Esophagus squamous epithelium (tissue), 5 donors: ENCODE measurements at places on chromosomes 2 and 18.

DNA sequence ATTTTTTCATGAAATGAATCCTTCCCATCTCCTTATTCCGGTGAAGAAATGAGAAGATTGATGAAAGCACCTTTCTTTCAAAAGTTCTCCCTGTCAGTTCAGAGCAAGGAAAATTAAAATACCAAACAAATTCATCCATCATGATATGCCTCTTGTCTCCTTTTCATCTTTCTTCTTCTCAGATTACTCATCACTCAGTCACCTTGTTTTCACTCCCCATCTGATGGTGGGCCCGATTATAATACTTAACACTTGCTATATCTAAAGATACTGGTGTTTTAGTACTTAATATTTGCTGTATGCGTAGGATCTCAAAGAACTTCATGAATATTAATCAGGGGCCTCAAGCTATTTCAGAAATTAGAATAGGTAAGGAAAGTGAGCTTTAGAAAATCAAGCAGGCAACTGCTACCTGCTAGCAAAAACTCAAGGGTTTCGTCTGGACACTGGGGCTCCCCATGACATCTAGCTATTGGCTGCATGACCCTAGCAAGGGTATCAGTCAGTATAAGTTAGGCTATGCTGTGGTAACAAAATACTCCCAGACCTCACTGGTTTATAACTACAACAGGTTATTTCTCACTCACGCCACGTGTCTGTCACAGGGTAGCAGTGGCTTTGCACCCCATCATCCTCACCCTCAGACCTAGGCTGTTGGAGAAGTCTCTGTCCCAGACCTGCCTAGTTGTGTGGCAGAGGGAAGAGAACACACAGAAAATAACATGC, 39.0 kb upstream of the RNF152 start:
- no peak for DNase-seq

DNA sequence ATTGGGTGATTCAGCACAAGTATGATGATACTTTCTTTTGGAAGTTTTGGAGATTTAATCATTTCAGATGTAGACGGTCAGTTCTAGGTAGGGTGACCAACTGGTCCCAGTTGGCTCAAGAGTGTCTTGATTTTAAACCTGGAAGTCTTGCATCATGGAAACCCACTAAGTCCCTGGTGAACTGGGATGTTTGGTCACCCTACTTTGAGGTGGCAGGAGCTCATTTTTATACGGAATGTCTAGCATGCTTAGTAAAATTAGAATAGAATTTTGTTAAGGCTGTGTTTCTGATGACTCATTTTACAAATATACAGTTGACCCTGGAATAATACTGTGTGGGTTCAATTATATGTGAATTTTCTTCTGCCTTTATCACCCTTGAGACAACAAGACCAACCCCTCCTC, 61.5 kb upstream of the DOCK10 start:
- DNase-seq, result no peak

DNA sequence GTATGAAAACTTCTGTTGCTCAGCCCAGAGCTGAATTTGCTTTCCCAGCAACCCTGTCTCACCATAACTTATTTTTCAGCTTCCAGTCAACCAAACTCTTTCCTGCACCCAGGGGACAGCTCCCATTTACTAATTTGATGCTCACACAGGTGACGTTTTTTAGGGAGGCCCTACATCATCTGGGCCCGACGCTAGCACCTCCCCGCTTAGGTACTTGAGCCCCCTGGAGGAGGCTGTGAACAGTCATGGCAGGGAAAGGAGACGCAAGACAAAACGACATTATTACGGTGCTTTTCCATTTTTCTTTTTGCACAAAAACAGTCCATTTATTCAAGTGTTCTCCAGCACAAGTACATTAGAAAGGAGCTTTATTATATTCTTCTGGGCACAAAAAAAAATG, 59.2 kb upstream of the POMC start:
- DNase-seq, result no peak

DNA sequence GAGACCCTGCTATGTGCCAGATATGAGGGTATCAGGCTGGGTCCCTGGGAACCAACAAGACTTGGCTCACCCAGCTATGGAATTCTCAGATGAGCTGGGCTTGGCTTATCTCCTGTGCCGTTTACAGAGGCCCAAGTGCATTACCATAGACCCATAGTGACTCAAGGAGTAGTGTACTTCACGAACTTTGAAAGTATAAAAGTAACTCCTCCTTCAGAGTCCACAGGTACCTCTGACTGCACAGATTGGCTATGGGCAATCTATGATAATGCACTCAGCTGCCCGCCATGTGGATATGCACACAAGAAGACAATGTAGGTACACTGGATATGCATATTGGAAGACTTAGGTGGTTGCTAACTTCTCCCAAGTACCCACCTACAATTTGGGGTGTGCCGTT, 78.4 kb downstream of the QPCT start:
- DNase-seq, result no peak

- DNase-seq, result no peak
Observed at GRCh38 chr2:65479524-65479923, 47.1 kb upstream of the SPRED2 start.

DNA sequence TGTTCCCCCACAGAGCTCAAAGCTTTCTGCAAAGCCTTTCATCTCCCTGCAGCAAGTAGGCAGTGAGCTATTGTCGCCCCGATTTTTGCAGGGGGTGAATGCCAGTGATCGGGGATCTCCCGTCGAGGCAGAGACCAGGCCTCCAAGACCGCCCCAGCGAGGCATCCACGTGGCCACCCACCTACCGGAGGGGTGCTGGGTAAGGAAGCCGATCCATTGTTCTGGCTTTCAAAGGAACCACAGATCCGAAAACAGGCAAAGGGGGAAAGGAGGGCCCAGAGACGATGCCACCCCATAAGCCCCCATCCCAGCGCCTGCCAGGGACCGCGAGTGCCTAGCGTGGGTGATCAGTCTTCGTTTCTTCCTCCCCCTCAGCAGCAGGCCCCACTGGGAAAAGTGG, 2.4 kb downstream of the ADRA2B start:
- no peak for DNase-seq

GRCh38 chr2:6877402-6878304, at the start of gene RSAD2:
Gene RSAD2, plus strand, starts transcription at chr2:6877777. Its CDS starts 24 bp downstream, at chr2:6877801.
- no peak for DNase-seq

DNA sequence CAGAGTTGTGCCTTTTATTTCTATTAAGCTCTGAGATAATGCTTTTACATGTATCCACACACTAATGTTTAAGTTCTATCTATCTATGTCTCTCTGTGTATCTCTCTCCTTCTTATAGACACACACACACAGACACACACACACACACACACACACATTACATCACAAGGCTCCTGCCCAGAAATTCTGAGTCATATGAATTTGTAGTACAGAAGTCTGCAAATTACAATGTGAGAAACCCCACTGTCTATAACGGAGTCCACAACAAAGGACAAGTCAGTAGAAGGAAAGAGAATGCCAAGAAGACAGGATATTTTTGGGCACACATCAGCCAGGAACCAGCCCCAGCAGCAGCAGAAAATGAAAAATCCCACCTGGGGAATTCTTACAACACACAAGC, 142.4 kb downstream of the EN1 start:
- no peak for DNase-seq

DNA sequence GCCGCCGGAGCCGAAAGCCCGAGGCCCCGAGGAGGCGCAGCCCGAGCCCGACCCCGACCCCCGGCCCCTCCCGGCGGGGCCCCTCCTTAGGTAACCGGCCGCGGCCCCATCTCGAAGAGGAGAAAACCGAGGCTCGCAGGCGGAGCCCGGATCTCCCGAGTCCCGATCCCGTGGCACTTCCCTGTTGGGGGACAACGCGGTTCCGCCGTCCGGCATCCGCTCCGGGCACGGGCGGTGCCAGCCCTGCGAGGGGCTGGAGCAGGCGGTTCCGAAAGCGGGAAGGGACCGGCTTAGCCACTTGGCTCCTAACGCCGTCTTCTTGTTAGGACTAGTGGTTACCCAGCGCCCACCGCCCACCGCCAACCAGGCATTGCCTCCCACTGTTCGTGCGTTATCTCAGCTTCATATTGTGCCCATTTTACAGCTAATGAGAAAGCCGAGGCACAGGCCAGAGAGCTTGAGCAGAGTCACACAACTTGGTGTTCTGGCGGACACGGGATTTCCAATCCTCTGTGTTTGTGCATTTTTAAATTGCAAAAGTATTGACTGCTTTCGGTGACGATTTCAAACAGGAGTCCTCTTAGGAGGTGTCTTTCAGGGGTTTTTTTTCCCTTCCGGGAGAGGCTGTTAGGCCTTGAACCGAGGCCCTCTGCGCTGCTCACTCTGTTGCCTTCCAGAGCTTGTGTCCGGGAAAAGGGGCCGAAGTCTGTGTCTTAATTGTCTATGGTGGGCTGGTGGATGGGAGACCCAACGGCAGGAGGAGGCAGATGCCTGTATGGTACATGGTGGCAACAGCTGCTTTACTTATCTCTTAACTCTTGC, 562 bp downstream of the CENPA start:
- DNase-seq, result no peak

DNA sequence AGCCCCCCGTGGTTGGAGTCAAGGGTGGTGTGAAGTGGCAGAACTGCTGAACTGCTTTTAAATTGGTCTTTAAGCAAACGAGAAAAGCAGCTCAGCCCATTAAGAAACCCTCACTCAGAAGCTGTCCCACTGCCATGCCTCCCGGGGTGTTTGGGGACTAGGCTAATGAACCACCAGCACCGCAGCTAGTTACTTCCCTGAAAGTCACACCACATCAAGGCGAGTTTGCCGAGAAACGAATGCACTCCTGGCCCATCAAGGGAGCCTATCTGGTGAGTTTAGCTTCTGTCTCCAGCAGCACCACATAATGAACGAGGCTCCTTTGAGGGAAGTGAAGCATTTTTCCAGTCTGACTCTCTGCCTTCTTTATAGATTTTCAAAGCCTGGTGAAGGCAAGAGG, 14.6 kb upstream of the ALK start:
- DNase-seq, result no peak

DNA sequence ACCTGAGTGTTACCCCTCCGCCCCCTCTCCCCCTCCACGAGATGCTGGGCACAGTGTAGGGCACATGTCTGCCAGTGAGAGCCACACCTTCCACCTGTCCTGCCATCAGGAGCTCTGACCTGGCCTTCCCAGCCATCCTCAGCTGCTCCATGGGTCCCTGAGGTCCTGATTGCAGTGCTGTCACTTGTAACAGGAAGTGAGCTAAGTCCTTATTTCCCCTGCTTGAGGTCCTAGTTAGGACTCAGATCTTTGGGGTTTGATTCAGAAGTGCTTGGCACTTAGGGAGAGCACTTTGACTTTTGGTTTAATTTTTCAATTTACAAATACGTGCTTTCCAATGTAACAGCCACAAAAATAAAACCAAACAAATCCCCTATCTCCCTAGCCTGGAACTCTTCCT, 125.5 kb downstream of the WDSUB1 start:
- no peak for DNase-seq

DNA sequence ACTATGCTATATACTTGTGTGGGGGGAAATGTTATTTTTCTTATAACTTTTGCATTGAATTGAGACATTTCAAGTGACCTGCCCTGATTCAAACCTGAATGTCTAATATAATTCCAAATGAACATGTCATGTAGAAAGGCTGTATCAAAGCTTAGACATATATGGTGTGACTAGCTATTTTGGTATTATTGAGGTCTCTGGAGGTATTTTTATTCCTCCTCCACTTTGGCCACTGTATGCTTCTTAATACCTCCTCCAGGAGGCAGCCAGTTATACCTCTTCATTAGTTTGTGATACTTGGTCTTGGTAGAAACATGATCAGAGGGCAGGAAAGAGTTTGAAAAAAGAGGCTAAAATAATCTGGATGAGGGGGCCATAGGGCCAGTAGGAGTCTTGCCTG, 217.1 kb downstream of the TCF4 start:
- DNase-seq, result no peak

- peak; percentile 6 for DNase-seq
Observed at GRCh38 chr2:174597345-174598047, at the start of gene WIPF1. Gene WIPF1, minus strand, starts transcription at chr2:174597804. Its CDS starts 12,231 bp downstream, at chr2:174585573.

DNA sequence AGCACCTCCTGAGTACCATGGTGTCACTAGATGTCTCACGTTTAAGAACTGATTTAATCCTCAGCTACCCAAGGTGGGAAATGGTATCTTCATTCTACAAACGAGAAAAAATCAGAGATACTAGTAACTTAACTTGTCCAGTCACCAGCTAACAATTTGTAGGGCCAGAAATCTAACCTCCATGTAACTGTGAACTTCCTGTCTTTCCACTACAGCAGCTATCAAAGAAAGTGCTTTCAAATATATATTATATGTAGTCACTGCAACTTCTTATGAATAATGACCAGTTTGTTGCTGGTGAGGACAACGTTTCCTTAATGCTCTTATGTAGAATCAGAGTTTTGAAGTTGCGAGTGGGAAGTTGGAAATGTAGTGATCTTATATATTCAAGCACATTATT, 1.9 kb downstream of the REV1 start:
- DNase-seq, result no peak

GRCh38 chr2:113795405-113795920, 39.0 kb upstream of the SLC35F5 start:
- no peak for DNase-seq

DNA sequence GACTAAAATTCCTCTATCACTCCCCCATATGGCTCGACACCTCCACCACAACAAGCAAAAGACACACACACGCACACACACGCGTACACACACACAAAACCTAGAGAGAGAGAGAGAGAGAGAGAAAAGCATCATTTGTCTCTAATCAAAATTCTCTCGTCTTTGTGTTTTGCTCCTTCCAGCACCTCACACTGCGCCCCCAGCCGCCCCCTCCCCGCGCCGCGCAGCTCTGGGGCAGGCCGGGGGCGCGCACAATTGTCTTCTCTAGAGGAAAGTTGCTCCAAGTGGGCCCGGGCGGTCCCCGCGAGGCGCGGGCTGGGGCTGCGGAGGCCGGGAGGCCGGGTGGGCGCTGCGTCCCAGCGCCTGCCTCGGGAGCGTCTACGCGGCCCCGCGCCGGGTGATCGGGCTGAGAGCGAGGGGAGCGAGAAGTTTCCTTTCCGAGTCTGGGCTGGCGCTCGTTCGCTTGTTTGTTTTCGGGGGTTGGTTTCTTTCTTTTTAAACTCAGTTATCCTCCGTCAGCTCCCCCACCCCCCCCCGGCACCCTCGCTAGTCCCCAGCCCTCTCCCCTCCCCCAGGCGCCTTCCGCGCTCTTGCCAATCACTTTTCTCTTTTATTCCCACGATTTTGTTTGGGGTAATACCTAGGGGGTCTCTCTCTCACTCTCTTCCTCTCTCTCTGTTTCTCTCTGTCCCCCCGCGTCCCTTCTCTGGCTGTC, 4.1 kb downstream of the ZEB2 start:
- DNase-seq, result no peak

- no peak for DNase-seq
Observed at GRCh38 chr2:200365209-200365608, 58.7 kb downstream of the SPATS2L start.

- peak; percentile 52 for DNase-seq
Observed at GRCh38 chr2:96638144-96639121, at the start of gene KANSL3. Gene KANSL3, minus strand, starts transcription at chr2:96638312. Its CDS starts 1,177 bp downstream, at chr2:96637135.

GRCh38 chr18:47737198-47737830, 193.1 kb downstream of the SMAD2 start:
- DNase-seq, result no peak

GRCh38 chr2:239667431-239667985, 266.7 kb upstream of the HDAC4 start:
- DNase-seq, result no peak

GRCh38 chr2:108169982-108170625, 69.7 kb upstream of the SULT1C3 start:
- DNase-seq, result no peak

GRCh38 chr18:42052122-42052708, 97.2 kb downstream of the PIK3C3 start:
- DNase-seq, result no peak

GRCh38 chr2:205734436-205735037, 52.2 kb downstream of the NRP2 start:
- no peak for DNase-seq

GRCh38 chr18:77749089-77749488, 499.4 kb downstream of the GALR1 start:
- no peak for DNase-seq

GRCh38 chr2:224876522-224876921, 160.4 kb upstream of the CCDC195 start:
- no peak for DNase-seq
